Nucleus accumbens (tissue), 56 donors: ENCODE measurements at places on chromosomes 4 and X.

GRCh38 chr4:33133723-33134122, 2413.6 kb downstream of the PCDH7 start:
- no peak for DNase-seq

- no peak for DNase-seq
These were observed 6.5 kb upstream of the USP46 start for GRCh38 chr4:52665592-52665991.

DNA sequence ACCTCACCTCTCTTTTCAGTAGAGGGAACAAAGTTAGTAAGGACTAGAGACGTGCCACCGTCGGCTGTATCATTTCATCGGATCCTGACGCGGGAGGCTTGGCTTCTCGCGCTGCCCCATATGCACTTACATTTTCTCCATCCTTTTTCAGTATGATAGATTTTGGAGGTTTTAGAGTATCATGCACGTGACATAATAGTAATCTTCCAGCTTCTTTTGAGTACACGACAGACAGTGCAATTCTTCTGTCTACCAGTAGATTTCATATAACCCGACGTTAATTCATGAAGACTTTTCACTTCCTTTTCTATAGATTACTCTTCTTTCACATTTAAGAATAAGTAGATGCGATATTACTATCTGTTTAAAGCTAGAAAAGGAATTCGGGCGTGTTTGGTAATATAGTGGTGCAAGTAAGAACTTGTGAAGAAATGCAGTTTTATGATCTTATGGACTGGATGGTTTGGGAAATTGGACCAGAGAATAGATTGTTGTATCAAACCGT, 1.0 kb downstream of the CDS1 start:
- no peak for DNase-seq

- DNase-seq: no peak
These were observed 582.4 kb upstream of the FAM241A start for GRCh38 chr4:111562826-111563225.

DNA sequence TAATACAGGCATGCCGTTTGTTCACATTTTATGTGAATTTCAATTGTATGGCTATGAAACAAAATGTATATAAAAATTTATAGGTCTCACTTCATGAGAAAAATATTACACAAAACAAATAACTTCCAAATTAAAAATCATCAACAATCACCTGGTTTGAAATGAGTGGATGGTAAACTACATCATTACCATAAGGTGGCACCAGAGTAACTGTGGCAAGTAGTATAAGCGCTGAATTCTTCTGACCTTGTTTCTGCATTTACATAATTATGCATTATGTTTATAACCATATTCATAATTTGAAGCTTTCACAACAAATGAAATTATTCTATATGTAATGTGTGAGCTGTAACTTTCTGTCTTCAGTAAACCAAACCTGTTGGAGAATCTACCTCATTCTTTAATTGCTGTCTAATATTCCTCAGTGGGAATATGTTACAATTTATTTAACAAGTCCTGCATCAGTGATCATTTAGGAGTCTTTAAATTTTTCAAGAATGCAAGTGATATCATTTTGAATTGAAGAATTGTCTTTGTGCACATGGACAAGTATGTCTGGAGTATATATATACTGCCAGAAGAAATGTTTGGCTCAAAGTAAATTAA, 55.2 kb downstream of the MMRN1 start:
- no peak for DNase-seq

DNA sequence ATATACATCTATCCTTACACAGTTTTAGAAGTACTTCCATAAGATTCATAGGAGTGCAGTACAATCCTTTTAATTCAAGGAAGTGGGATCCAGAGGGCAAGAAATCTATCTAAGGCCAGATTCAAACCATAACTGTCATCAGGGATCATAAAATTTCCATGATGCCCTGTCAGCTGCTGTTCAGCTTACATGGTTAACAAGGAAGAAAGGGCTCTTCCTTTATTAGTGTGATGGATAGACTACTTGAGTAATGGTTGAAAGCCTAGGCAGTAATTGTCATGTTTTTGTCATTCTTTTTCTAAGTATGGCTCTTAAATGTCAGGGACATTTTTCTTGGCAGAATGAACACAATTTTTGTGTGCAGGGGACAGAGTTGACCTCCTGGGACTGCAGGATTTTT, 159.8 kb upstream of the CXCL13 start:
- no peak for DNase-seq

GRCh38 chr4:139295942-139296299, 5.4 kb upstream of the NAA15 start:
- DNase-seq: no peak

DNA sequence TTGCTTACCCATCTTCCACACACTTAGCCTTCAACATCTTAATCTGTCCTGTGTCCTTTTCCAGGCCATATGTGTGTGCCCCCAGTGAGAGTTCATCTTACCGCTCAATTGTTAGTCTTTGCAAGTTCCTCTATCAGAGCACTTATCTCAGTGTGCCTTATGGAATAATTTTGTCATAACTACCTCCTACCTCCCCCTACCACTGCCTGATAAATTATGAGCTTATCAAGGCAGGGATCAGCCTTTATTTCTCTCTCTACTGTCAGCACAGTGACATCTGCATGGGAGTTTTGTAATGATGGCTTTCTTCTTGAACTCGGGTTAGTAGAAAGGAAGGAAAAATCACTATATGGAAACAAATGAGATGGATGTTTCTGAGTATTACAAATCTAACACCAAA, 53.2 kb downstream of the MTM1 start:
- DNase-seq: no peak

DNA sequence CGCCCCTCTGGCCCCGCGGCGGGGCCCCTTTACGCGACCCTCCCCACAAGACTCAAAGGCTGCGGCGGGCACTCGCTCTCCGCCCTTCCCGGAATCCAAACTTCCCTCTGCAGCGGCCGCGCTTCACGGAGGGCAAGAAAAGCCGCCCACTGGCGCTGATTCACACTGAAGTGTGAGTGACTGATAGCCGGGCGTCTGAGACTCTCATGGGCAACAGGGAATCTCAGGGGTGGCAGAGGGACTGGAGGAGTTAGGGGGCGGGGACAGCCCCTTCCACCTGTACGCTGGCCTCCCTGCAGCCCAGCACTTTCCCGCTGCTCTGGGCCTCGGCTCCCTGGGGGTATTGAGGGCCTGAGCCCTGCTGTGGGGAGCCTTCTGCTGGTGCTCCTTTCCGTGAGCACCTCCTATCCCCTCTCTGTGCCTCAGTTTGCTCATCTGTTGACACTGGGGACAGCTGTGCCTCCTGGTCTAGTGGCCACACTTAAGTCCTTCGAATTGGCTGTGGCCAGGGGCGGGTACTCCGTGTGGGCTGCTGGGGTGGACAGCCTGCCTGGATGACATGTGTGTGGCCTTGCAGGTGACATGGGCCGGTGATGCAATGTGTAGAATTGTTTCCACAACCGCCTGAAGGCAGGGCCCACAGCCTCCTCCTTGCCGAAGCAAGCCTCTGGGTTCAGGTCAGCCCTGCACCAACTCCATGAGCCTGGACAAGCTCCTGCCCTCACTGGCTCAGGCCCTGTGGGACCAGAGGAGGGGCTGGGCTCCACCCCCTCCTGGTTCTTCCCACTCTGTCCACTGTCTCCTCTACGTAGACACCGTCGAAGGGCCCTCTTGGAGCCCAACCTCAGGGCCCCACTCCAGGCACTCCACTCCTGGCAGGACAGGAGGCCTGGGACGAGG, 951 bp downstream of the SH3BP2 start:
- no peak for DNase-seq
